ENCODE measurements at places on chromosomes 16 and 17. TPM values are rescaled to one million over a fixed set of nuclear protein-coding genes. Genes with fewer than 3 reads are reported as not detected.

Gene KRT13
- not detected for total RNA-seq

Gene BCO1
- 0.22 TPM for total RNA-seq

DNA sequence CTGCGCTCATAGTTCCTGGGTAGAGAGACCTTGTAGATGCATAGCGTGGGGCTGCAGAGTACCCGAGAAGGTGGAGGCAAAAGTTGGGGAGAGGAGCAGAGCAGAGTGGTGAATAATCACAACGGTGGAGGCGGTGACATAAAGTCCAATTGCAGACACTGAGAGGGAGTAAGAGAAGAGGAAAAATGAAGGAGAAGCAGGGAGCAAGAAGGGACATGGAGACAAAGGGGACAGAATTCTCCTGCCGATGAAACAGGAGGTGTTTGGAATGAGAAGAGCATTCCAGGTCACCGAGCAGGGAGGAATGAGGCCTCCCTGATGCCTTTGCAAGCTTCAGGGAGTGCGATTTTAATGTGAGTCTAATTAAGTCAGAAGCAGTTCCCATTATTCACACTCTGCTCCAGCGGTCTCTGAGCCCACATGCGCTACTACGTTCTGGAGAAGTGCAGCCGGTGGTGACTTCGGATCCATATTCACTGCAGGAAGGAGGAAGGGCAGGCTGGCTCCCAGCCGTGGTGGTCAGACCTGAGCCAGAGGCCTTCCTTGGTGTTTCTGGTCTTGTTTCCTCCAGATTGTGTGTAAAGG lies 108.0 kb upstream of the DNAH9 start:
- no peaks in the 10 kb centered on the region for H3K36me3 ChIP-seq
- no peak overlapping the region for H3K27ac ChIP-seq
- no peak for DNase-seq
- H3K27me3 ChIP-seq, result no peaks in the 10 kb centered on the region
- no peaks in the 10 kb centered on the region for H3K4me1 ChIP-seq
- H3K4me3 ChIP-seq, result no peak overlapping the region

DNA sequence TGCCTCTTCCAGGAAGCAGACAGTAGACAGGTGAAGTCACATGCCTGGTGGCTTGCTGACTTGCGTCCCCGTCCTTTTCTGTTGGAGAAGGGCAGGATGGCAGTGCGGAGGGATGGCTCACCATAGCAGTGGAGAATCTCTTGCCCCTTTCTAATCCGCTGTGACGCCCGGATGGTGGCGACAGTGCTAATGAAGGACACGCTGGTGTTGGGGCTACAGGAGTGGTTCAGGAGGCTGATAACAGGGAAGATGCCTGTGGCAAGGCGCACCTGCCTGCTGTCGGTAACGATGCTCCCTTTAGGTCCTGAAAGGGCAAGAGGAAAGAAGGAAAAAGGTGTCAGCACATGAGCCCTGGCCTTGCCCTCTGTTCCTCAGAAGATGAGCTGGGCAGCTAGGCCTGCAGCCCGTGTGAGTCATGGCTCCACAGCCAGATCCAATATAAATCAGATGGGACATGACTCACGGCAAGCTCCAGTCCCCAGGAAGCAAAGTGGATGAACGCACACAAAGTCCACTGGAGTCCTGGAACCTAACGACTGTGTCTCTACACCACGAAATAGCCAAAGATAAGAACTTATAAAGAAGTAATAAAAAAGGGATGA lies 25.5 kb downstream of the SERPINF1 start:
- no peaks in the 10 kb centered on the region for H3K27me3 ChIP-seq
- DNase-seq, result no peak
- H3K36me3 ChIP-seq, result no peaks in the 10 kb centered on the region
- peak overlapping the region; percentile 85 for H3K27ac ChIP-seq
- H3K4me3 ChIP-seq, result no peak overlapping the region

DNA sequence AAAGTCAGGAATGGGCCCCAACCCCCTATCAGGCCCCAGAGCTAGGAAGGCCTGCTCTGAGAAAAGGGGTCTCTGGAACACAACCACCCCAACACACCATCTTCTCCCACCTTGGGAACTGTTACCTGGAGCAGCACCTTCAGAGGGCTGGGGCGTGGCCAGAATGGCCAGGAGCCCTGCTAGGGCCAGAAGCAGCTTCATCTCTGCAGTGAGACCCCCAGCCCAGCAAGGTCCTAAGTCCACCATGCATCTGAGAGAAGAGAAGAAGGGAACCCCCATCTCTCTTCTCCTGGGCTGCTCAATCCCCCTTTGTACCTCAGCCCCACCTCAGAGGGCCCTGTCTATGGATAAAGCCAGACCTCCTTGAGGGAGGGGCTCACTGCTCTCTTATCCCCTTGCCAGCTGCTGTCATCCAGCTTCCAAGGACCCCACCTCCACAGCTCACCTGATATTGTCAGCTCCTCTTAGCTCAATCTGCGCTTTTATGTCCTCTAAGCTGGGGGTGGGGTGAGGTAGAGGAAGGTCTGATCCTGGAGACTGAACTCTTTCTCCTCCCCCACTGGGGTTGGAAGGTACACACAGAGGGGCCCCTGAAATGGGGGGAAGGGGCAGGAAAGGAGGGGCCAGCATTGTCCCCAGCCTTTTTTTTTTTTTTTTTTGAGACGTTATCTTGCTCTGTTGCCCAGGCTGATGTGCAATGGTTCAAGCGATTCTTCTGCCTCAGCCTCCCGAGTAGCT lies at the start of gene MPO:
TSS of gene MPO (minus strand) at position 456 of the 738 bp plus-strand sequence. CDS start at position 279, 177 bp downstream.
- no peak within 1 kb of the TSS for H3K27ac ChIP-seq
- H3K4me1 ChIP-seq, result peaks cover 4% of the 10 kb centered on the region
- H3K27me3 ChIP-seq, result peaks cover 2% of the 10 kb centered on the region
- H3K36me3 ChIP-seq, result no peaks in the 10 kb centered on the region
- no peak within 1 kb of the TSS for H3K4me3 ChIP-seq

DNA sequence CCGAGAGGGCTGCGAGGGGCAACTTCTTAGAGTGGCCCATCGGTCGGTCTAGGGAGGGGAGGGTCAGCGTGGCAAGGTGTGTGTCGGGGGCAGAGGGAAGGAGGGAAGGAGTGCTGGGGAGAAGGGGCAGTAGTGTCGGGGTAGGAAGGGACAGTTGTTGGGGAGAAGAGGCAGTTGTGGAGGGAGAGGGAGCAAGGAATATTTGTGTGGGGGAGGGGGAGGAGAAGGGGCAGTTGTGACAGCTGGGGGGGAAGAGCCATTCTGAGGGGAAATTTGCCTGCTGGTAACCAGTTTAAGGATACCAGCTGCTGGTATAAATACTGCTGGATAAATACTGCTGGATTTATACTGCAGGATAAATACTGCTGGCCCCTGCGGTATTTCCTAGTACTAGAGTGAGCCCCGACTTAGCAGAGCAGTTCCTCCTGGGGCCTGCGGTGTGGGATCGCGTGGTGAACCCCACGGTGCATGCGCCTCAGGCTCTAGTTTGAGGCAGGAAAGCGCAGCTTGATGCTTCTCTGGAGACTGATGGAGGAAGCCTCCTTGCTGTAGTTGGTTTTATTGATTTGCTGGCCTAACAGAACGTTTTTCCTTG lies 309 bp downstream of the DNAH2 start:
- no peaks in the 10 kb centered on the region for H3K27me3 ChIP-seq
- H3K4me3 ChIP-seq, result no peak overlapping the region
- H3K4me1 ChIP-seq, result peaks cover 16% of the 10 kb centered on the region

GRCh38 chr17:16989230-16989952 lies 17.5 kb upstream of the TNFRSF13B start:
- no peak for DNase-seq
- no peaks in the 10 kb centered on the region for H3K27me3 ChIP-seq
- H3K27ac ChIP-seq, result no peak overlapping the region
- H3K4me3 ChIP-seq, result no peak overlapping the region

DNA sequence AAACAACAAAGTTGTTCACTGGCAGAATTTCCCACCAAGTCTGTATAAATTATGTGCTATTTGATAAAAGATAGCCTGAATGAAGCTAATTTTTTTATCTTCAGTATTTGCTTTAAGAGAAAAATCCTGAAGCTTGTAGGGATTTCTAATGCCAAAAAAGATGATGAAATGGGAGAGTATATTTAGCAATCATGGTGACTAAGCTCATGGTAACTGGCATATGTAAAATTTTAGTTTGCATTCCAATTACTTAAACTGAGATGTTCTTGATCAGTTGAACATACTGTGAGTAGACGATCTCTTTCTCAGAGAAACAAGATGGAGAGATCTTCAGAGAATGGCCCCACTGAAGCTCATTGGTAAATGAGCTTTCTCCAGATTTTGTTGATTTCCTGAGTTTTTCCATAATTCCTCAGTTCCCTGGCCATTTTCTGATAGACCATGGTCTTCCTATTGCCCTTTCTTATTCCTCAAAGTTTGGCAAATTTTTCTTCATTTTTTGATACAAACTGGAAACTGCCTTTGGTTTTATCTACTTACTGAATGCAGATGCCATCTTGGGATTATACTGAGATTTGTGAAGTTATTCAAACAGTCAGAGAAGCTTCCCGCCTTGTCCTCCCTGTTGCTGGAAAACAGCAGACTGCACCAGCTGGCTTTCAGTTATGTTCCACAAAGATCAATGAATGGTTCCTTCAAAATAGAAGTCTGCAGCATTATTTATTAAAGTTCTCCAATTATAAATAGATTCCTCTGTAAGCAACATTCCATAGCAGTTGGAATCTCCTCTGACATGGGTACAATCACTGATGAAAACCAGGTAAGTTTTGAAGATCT lies 68.3 kb upstream of the ALOX12 start:
- no peaks in the 10 kb centered on the region for H3K36me3 ChIP-seq
- no peaks in the 10 kb centered on the region for H3K27me3 ChIP-seq
- DNase-seq, result no peak
- H3K4me3 ChIP-seq, result no peak overlapping the region
- no peaks in the 10 kb centered on the region for H3K4me1 ChIP-seq

Gene FNDC8
- total RNA-seq, result not detected

Gene PLA2G10
- total RNA-seq, result not detected

DNA sequence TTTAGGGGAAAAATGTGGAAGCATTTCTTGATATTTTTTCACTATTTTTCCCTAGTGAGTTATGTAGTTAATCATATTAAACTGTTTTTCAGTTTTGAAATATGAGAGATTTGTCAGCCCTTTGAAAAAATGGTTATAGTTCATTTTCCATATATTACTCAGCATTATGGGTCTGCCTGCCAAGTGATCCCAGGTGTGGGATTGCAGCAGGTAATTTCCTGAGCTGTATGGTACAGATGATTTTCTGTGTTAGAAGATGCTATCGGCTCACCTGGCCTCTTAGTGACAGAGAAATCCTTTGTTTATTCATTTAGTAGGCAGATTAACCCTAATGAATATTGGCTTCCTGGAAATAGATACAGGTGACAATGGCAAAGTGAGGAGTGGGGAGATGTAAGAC lies 275.1 kb upstream of the TBX2 start:
- H3K36me3 ChIP-seq, result no peaks in the 10 kb centered on the region
- DNase-seq, result no peak
- H3K4me3 ChIP-seq, result no peak overlapping the region
- H3K4me1 ChIP-seq, result peaks cover 10% of the 10 kb centered on the region
- no peaks in the 10 kb centered on the region for H3K27me3 ChIP-seq

GRCh38 chr17:56292578-56292977 lies 139.3 kb downstream of the ANKFN1 start:
- no peak for DNase-seq
- H3K4me1 ChIP-seq, result peaks cover 8% of the 10 kb centered on the region
- H3K36me3 ChIP-seq, result no peaks in the 10 kb centered on the region

Gene LAT
- total RNA-seq, result 8.5 TPM

Gene MPP2
- 6.5 TPM for total RNA-seq

DNA sequence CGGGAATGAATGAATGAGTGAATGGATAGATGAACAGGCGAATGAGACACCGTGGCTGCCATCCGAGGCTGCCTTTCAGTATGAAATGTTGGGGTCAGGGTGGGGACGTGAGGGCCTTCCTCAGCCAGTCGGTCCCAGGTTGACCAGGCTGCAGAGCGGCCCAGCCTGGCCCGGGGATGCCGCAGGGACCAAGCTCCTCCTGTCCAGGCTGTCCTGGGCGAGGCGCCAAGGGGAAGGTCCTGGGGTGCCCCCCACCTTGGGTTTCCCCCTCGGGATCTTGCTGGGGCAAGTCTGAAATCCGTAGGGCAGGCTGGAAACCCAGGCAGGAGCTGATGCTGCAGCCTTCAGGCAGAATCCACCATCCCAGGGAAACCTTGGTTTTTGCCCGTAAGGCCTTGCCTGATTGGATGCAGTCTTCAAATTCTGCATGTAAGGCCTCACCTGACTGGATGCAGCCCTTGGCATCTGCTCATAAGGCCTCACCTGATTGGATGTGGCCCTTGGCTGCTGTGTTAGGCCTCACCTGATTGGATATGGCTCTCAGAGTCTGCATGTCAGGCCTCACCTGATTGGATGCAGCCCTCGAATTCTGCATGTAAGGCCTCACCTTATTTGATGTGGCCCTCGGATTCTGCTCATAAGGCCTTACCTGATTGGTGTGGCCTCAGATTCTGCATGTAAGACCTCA lies 61.7 kb upstream of the ZNF469 start:
- DNase-seq, result no peak
- H3K4me1 ChIP-seq, result peaks cover 9% of the 10 kb centered on the region
- H3K36me3 ChIP-seq, result no peaks in the 10 kb centered on the region

- no peak for DNase-seq
- H3K4me1 ChIP-seq, result peaks cover 22% of the 10 kb centered on the region
- H3K4me3 ChIP-seq, result no peak overlapping the region
- H3K36me3 ChIP-seq, result peaks cover 24% of the 10 kb centered on the region
- H3K27me3 ChIP-seq, result no peaks in the 10 kb centered on the region
- no peak overlapping the region for H3K27ac ChIP-seq
These were observed 5.5 kb downstream of the TIMM22 start for GRCh38 chr17:1002412-1002753.

DNA sequence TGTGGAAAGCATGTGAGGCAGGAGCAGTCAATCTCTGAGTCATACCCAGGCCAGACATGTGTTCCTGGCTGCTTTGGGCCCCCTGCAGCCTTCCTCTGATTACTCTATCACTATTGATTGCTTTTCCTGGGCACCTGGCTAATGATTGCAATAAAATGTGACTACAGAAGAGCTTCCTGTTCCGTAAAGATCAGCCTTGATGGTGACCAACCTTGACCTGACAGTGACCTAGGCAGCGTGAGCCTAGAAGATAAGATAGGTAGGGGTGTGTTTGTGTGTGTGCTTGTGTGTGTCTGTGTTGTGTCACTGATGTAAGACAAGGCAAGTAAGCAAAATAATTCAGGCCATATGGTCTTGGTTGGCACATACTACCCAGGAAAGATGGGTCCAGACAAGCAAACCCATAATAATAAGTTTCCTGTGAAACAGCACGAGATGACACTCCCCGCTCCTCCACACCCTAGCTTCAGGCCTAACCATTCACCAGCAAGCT lies 367.7 kb upstream of the CDH11 start:
- no peaks in the 10 kb centered on the region for H3K27me3 ChIP-seq
- H3K27ac ChIP-seq, result no peak overlapping the region
- no peaks in the 10 kb centered on the region for H3K4me1 ChIP-seq
- no peak for DNase-seq

- H3K4me3 ChIP-seq, result no peak overlapping the region
- no peak overlapping the region for H3K27ac ChIP-seq
- H3K36me3 ChIP-seq, result no peaks in the 10 kb centered on the region
- no peaks in the 10 kb centered on the region for H3K27me3 ChIP-seq
- DNase-seq, result no peak
- peaks cover 57% of the 10 kb centered on the region for H3K4me1 ChIP-seq
These were observed 29.0 kb downstream of the GLG1 start for GRCh38 chr16:74577882-74578366.

Gene SP6
- 0.98 TPM for total RNA-seq

Measured in thyroid gland (tissue), 4 donors.